ENCODE measurements at places on chromosomes 16 and 17.

GRCh38 chr16:51243936-51244436 is 92.9 kb upstream of the SALL1 start:
- peak; percentile 29 for DNase-seq

- peak; percentile 79 for DNase-seq
These were observed at the start of gene MOSMO for GRCh38 chr16:22007509-22008214. TSS of gene MOSMO (plus strand) at chr16:22008111. CDS start at chr16:22008302, 191 bp downstream.

GRCh38 chr16:54627616-54628015 is 303.0 kb upstream of the IRX5 start:
- DNase-seq, result no peak

- no peak for DNase-seq
These were observed 82.2 kb upstream of the CDC42EP4 start for GRCh38 chr17:73393962-73394361.

- no peak for DNase-seq
These were observed 60.1 kb upstream of the TMEM132E start for GRCh38 chr17:34519282-34519681.

- DNase-seq, result no peak
These were observed 38.6 kb upstream of the CACNG4 start for GRCh38 chr17:66925811-66926500.

DNA sequence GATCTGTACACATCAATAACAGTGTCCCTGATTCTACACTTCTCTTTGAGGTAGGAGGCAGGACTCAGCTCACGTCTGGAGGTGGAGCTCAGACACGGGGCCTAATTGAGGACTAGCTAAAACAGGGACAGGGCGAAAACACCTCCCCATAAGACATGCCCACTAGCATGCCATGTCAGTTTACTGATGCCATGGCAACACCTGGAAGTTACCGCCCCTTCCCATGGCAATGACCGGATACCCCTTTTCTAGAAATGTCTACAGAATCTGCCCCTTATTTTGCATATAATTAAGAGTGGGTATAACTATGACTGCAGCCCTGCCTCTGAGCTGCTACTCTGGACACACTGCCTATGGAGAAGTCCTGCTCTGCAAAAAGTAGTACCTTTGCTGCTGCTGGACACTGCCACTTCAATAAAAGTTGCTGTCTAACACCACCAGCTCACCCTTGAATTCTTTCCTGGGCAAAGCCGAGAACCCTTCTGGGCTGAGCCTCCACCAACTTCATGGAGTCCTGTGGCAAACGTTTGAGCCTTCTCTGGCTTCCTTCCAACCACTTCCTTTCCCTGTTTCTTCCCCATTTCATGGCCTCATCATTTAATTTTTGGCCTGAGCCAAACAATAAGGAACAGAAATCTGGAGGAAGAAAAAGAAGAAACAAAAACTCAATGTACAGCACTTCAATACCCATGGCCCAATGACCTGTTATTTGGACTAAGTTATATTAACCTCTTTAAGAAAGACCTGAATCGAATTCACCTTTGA is 21.0 kb downstream of the PHB1 start:
- DNase-seq, result no peak

DNA sequence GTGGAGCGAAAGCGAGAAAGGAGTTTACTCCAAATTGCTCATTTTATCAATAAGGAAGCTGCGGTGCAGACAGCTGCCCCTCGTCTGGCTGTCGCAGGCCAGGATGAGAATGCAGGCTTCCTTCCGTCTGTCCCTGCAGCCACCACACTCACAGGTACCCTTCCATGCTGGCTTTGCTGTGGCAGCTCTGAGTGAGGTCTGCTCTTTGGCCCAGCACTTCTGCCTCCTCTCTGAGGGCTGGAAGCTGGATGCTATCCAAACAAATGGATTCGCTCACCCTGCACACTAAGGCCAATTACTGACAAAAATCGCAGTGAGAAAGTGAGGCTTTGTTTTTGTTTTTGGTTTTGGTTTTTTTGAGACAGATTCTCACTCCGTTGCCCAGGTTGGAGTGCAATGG is 7.0 kb downstream of the ARMC7 start:
- DNase-seq, result no peak

- no peak for DNase-seq
These were observed 21.5 kb downstream of the USP22 start for GRCh38 chr17:21021208-21021803.

DNA sequence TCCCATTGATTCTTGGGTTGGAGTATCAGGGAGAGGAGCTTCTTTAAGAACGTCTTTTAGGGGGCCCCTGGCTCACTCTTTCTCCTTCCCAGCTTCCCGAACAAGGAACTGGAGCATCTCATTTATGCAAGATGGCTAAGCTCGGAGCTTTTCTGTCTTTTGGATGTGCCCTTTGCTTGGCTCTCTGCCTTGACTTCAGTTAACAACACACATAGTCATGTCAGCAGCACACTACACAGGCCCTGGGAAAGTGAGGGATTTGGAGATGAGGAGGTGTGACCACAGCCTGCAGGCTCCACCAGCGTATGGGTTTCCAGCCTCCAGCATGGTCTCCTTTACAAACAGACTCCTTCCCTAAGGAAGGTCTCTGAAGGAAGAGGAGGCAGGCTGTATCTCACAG is 310.4 kb downstream of the SNX29 start:
- DNase-seq, result no peak

DNA sequence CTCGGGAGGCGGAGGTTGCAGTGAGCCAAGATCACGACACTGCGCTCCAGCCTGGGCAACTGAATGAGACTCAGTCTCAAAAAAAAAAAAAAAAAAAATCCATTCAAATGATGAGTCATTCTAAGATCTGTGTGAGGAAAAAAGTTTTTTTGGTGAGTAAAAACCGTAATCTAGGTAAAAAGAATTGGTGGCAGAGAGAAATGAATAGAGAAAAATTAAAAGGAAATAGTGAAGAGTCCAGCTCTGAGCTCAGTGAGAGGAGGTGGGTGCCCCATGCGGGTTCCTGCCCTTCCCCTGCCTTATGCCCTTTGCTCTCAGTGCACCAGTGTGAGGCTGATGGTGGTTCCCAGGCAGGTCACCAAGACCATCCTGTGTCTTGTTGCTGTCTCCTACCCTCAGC is 20.9 kb downstream of the GAN start:
- DNase-seq, result no peak

- no peak for DNase-seq
These were observed 39.4 kb upstream of the MTSS2 start for GRCh38 chr16:70725024-70725911.

DNA sequence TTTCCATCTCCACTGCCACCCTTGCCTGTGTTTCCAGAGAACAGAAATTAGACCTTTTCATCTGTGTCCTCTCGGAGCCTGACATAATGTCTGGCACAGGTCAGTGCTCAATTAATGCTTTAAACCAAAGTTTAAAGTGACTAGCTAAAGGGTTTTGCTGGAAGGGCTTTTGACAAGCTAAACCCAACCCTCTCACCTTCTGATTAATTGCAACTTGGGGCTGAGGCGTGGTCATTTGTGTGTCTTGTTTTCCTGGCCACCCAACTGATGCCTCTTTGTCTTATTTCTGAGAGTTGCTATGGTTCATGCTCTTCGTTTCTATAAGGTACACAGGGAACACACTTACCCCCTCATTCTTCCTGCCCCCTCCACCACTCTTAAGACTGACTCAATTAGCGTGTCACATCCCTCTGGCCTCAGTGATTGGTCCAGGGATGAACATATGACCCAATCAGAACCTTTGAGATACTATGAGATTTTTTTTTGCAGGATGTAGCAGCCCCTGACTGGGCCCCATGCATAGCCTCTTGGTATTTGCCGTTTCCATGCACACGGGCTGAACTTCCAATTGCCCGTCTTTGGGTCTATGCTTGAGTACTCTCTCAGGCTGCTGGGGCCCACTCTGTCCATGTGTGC is 15.8 kb upstream of the BRD7 start:
- DNase-seq, result no peak

DNA sequence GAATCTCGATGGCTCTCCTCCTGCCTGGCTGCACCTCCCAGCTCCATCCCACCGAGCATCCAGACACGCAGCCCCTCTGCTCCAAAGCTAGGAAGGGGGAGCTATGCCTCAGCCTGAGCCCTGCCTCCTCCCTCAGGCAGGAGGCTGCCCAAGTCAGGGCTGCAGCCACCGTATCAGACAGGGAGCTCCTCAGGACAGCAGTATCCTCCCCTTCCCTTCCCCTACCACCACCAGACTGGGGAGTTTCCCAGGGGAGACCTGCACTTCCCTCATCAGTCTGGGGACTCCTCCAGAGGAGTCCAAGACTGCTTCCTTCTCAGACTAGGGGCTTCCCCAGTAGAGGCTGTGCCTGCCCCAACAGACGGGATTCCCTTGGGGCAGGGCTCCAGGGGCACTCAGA is 17.5 kb downstream of the TMEM132E start:
- no peak for DNase-seq

GRCh38 chr16:82630688-82631087 is 3.9 kb downstream of the CDH13 start:
- DNase-seq, result no peak

DNA sequence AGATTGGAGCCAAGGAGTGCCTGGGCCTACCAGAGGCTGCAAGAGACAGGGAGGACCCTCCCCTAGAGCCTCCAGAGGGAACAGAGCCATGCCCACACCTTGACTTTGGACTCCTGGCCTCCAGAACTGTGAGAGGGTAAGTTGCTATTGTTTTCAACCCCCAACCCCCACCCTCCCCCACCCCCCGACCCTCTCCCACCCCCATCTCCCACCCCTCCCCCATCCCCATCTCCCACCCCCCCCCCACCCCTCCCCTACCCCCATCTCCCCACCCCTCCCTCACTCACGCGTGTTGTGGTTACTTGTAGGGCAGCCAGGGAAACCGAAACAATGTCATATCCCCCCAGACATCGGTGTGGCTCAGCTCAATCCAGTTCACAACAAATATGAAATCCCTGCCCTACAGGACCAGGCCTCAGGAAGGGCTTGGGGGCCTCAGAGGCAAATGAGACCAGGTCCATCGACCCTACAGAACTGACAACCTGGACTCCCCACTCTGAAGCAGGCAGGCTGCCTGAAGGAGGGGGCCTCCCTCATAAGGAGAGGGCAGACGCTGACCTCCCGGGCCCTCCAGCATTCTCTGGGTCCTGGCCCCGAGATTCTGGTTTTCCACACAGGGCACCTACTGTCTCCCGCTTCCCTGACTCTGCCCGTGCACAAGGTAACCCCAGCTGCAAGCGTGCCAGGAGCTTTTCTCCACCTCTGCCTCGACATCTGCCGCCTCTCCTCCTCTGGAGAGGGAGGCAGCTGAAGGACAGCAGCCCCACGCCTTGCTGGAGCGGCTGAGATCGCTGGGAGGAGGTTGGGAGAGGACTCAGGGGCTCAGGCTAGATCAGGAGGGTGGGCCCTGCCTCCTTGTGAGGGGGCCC is 3.0 kb upstream of the ZCCHC14 start:
- DNase-seq, result no peak

GRCh38 chr17:79325709-79326430 is 251.2 kb downstream of the ENGASE start:
- no peak for DNase-seq

- no peak for DNase-seq
These were observed 16.7 kb upstream of the TANGO6 start for GRCh38 chr16:68826652-68827051.

DNA sequence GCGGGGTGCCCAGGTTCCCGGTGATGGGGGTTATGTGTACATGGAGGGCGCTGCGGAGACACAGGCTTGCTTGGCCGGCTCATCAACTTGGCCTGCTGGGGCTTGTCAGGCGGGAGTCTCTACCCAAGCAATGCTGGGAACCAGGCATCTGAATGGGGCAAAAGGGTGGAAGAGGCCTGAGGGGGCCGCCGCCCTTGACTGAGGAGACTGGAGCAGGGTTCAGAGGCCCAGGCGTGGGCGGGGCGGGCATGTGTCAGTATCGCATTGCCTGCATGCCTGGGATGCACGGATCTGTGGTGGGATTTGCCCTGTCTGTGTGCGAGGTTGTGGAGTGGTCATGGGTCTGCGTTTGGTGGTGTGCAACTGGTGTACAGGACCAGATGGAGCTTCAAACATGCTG is 21.1 kb downstream of the ARHGAP23 start:
- no peak for DNase-seq

DNA sequence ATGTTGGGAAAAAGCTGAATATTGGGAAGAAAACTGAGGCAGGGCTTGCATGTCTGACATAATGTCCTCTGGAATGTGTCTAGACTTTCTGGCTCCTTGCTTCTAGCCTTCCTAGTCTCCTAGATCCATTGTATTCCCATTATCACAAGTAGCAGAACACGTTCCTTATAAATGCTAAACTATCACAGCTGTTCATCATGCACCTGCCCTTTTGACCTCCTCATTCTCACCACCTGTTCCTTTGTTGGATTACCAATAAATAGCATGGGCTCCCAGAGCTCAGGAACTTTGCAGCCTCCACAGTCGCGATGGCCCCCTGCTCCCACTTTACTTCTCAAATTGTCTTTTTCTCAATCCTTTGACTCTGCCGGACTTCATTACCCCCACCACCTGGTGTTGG is 49.7 kb downstream of the ACSM1 start:
- no peak for DNase-seq

DNA sequence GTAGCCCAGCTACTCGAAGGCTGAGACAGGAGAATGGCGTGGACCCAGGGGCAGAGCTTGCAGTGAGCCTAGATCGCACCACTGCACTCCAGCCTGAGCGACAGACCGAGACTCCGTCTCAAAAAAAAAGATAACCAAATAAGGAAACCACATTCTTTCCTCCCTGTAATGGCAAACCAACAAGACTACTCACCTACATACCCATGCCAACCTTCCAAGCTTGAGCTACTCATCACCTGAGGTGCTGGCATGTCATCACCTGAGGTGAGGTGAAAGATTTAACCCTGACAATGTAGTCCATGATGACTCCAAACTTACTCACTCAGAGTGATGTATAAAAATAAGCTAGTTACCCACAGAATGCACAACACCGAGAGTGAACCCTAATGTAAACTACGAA is 85.2 kb downstream of the SMG6 start:
- DNase-seq, result no peak

- DNase-seq, result no peak
These were observed 11.4 kb upstream of the OGFOD3 start for GRCh38 chr17:82429824-82430223.

DNA sequence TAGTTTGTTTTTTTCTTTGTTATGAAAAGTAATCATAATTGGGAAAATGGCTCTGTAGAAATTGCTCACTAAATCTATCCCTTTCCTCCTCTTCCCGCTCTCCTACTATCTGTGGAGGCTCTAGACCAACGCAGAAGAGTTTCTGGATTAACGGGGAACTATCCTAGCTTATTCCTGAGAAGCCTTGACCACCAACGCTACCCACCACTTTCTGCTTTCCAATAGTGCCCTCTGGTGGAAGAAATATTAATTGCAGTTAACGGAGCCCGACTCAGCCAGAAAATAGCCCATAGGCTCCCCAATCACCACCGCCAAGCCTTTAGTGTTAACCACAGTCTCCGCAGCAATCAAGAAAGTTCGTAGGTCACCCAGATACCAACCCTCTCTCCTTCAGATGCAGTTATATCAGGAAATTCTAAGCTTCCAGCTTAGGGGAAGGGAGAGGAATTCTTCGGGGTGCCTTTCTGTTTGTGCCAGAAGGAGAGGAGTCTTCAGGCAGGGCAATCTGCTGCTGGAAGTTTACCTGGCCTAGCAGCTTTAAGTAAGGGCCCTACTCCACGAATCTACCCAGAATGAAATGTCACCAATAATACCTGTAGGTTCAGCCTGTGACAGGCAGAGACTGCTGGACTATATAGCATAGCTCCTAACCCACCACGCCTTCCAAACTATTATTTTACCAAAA is 23.0 kb upstream of the NSRP1 start:
- DNase-seq, result peak; percentile 22
